Activated naive CD4-positive, alpha-beta T cell treated with anti-CD3 and anti-CD28 coated beads for 36 hours (primary cell): ENCODE measurements at places on chromosomes 16 and 17. TPM values are rescaled to one million over a fixed set of nuclear protein-coding genes. Genes with fewer than 3 reads are reported as not detected.

CMTM2 gene
- total RNA-seq = not detected

ASPHD1 gene
- 1.7 TPM for total RNA-seq

NEUROD2 gene
- not detected for total RNA-seq

SLC13A5 gene
- not detected for total RNA-seq

C16orf87 gene
- total RNA-seq = 13.4 TPM

MT1G gene
- total RNA-seq = 22.4 TPM

ATP6V0A1 gene
- 10.3 TPM for total RNA-seq

- H3K27me3 ChIP-seq = peaks cover 3% of the 10 kb centered on the region
- no peak overlapping the region for H3K4me3 ChIP-seq
- no peak overlapping the region for H3K27ac ChIP-seq
- peaks cover 27% of the 10 kb centered on the region for H3K36me3 ChIP-seq
- H3K4me1 ChIP-seq = peaks cover 17% of the 10 kb centered on the region
Measured at GRCh38 chr16:75287708-75288107, 36.3 kb upstream of the BCAR1 start.

DNA sequence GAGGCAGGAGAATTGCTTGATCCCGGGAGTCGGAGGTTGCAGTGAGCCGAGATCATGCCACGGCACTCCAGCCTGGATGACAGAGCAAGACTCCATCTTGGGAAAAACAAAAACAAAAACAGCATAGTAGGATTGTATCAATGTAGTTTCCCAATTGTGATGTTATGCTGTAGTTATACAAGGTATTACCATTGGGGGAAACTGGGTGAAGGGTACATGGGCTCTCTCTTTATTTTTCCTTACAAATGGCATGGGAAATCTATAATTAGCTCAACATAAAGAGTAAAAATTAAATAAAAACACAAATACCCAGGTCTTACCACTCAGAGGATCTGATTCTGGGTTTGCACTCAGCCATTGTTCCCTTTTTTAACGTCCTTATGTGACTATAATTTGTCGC, 107.9 kb downstream of the KATNIP start:
- no peak overlapping the region for H3K4me3 ChIP-seq
- peaks cover 4% of the 10 kb centered on the region for H3K36me3 ChIP-seq
- no peaks in the 10 kb centered on the region for H3K4me1 ChIP-seq

DNA sequence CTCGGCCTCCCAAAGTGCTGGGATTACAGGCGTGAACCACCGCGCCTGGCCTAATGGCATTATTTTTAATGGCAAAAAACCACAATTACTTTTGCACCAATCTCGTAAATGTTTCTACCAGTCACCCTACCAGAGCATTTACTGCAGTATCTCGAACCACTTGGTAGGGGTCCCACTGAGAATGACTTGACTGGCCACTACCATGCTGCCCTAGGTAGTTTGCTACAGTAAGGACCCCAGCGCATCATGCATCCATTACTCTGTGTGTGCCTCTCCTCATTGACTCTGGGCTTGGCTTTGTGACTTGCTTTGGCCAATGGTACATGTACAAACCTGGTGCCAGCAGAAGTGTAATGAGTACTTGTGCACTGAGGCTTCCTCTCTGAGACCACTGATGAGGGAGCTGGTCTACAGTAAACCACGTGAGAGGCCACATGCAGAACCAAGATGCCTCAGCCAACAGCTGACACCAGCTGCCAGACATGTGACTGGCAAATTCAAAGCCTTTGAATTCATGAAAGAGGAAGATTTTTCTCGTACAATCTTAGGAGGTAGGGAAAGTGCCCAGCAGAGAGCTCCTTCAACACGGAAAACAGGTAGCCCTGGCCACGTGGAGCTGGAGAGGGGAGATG, 421.7 kb upstream of the C16orf82 start:
- no peak overlapping the region for H3K27ac ChIP-seq
- H3K27me3 ChIP-seq = peaks cover 12% of the 10 kb centered on the region
- H3K4me1 ChIP-seq = peaks cover 11% of the 10 kb centered on the region
- H3K4me3 ChIP-seq = no peak overlapping the region
- no peaks in the 10 kb centered on the region for H3K36me3 ChIP-seq

- H3K36me3 ChIP-seq = no peaks in the 10 kb centered on the region
- peaks cover 52% of the 10 kb centered on the region for H3K4me1 ChIP-seq
- H3K27me3 ChIP-seq = no peaks in the 10 kb centered on the region
- DNase-seq = no peak
Measured at GRCh38 chr16:15492091-15492740, 57.8 kb downstream of the BMERB1 start.

DNA sequence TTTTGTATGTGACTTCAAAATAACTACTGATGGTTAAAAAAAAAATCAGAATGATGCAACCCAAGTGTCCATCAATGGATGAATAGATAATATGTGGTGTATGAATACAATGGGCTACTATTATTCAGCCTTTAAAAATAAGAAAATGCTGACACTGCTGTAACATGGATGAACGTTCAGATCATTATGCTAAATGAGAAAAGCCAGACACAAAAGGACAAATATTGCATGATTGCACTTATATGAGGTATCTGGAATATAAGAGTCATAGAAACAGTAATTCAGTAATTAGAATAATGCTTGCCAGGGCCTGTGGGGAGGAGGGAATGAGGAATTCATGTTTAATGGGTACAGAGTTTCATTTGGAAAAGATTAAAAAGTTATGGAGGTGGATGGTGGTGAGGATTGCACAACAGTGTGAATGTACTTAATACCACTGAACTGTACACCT, 25.4 kb downstream of the TENT4B start:
- peaks cover 59% of the 10 kb centered on the region for H3K4me1 ChIP-seq
- peak overlapping the region; percentile 5 for H3K27ac ChIP-seq
- no peaks in the 10 kb centered on the region for H3K27me3 ChIP-seq
- no peak overlapping the region for H3K4me3 ChIP-seq
- DNase-seq = no peak

- no peak for DNase-seq
- peak overlapping the region; percentile 66 for H3K27ac ChIP-seq
- H3K4me3 ChIP-seq = no peak overlapping the region
- H3K36me3 ChIP-seq = peaks cover 35% of the 10 kb centered on the region
Measured at GRCh38 chr16:57003439-57004386, 14.4 kb downstream of the NLRC5 start.

DNA sequence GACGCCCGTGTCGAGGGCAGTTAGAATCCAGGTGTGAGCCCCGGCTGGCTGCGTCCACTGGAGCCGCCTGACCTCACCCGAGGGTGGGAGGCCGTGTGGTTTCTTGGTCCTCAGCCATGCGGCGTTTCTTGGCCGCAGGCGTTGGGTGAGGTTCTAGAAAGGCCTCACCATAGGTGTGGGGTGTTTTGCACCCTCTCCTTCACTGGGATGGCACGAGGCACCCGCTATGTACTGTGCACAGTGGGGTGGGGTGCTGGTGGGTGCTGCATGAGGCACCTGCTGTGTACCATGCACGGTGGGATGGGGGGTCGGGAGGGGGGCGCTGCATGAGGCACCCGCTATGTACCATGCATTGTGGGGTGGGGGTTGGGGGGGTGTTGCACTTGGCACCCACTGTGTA, 169.6 kb downstream of the BANP start:
- no peaks in the 10 kb centered on the region for H3K36me3 ChIP-seq
- H3K4me1 ChIP-seq = no peaks in the 10 kb centered on the region
- no peak for DNase-seq
- no peaks in the 10 kb centered on the region for H3K27me3 ChIP-seq
- no peak overlapping the region for H3K4me3 ChIP-seq

DNA sequence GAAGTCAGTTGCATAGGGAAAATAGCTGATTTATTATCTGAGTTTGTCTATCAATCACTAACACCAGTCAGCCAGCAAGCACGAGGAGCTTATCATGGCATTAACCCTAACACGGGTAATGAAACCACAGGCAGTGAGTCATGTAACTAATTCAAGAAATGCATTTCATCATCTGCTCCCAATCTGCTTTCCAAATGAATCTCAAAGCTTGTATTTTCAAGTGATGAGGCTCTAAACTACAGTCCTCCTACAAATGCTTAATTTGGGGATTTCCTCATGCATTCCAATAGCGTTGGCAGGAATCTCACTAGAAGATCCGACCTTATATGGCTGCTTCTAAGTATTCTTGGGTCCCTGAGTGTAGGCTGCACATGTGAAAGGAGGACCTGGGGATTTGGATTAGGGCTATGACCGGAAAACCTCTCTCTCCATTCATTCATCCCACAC, 118.4 kb upstream of the HSBP1 start:
- peaks cover 6% of the 10 kb centered on the region for H3K27me3 ChIP-seq
- no peaks in the 10 kb centered on the region for H3K36me3 ChIP-seq
- H3K4me1 ChIP-seq = peaks cover 5% of the 10 kb centered on the region
- no peak overlapping the region for H3K4me3 ChIP-seq

DNA sequence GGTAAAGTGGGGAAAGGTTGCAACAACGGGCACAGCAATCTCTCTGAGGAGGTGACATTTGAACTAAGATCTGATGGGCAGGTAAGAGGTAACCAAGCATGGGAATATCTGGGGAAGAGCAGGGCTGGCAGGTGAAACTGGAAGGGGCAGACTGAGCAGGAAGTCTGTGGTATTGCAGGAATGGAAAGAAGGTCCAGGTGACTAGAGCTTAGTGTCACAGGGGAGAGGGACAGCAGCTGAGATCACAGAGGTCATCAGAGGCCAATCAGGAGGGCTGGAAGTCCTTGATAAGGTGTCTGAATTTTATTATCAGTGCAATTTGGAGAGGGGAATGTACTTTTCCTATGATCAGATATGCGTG, 73.3 kb upstream of the DHX40 start:
- H3K27ac ChIP-seq = no peak overlapping the region
- H3K4me3 ChIP-seq = no peak overlapping the region
- DNase-seq = no peak
- no peaks in the 10 kb centered on the region for H3K36me3 ChIP-seq
- H3K4me1 ChIP-seq = no peaks in the 10 kb centered on the region

DNA sequence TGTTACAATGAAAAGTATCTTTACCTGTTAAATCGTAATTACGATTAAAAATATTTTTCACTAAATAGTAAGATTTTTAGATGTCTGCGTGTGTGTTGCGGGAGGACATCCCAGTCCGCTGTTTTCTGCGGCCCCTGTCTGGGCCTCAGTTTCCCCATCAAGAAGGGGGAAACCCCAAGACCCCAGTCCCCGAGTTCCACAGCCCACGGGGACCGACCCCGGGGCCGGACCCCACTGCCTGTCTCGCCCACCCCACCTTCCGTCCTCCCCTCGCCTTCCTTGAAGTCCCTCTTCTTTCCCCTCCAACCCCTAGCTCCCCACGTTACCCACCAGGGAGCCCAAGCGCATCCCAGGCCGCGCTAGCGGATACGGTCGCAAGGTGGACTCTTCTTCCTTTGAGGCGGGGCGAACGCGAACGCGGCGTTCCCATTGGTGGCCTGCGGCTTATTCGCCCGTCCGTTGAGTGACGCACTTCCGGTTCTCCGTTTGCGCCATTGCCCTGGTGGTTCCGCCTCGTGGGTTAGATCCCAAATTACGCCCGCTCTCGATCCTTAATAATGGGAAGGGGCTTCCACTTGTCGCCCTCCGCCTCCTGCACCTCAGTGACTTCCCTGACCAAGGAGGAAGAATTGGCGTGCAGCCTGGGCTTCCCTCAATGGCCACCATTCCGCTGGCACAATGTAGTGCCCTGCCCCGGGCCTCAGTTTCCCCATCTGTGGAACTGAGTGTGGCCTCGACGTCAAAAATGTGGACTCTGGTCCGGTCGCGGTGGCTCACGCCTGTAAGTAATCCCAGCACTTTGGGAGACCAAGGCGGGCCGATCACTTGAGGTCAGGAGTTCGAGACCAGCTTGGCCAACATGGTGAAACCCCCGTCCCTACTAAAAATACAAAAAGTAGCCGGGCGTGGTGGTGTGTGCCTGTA, at the start of gene NSMCE1:
Gene NSMCE1, minus strand, starts transcription at position 397 of the 924 bp plus-strand sequence. CDS start 11,202 bp downstream, outside the sequence.
- peak; percentile 99 for DNase-seq
- peak within 1 kb of the TSS; percentile 96 for H3K4me3 ChIP-seq
- H3K36me3 ChIP-seq = peaks cover 25% of the 10 kb centered on the region

GRCh38 chr17:2967515-2967914, 95.9 kb downstream of the OR1D5 start:
- DNase-seq = no peak
- no peaks in the 10 kb centered on the region for H3K27me3 ChIP-seq
- H3K36me3 ChIP-seq = peaks cover 2% of the 10 kb centered on the region
- no peaks in the 10 kb centered on the region for H3K4me1 ChIP-seq
- H3K4me3 ChIP-seq = no peak overlapping the region

- no peak overlapping the region for H3K27ac ChIP-seq
- DNase-seq = no peak
- no peaks in the 10 kb centered on the region for H3K4me1 ChIP-seq
- no peak overlapping the region for H3K4me3 ChIP-seq
- H3K36me3 ChIP-seq = peaks cover 2% of the 10 kb centered on the region
Measured at GRCh38 chr16:6483469-6484033, 849.1 kb upstream of the RBFOX1 start.

GRCh38 chr16:59459806-59460205, 725.7 kb upstream of the GOT2 start:
- H3K4me3 ChIP-seq = no peak overlapping the region
- no peaks in the 10 kb centered on the region for H3K36me3 ChIP-seq
- peaks cover 9% of the 10 kb centered on the region for H3K4me1 ChIP-seq

DNA sequence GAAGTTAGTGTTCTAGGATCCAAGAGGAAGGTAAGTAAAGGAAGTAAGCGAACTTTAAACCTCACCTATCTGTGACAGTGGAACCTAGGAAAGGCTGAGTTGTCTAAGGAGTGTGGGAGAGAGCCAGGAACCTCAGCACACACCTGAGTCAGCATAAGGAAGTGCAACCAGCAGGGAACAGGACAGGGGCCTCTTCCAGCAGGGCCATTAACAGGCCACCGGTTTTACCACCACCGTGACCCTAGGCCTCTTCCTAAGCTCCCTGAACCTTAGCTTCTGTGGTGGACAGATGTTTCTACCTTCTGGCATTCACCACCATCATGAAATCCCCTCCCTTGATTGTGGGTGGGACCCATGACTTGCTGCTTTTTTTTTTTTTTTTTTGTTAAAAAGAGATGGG, 26.7 kb upstream of the GPATCH8 start:
- peaks cover 2% of the 10 kb centered on the region for H3K27me3 ChIP-seq
- no peaks in the 10 kb centered on the region for H3K36me3 ChIP-seq
- H3K27ac ChIP-seq = no peak overlapping the region
- H3K4me1 ChIP-seq = peaks cover 8% of the 10 kb centered on the region
- DNase-seq = no peak
